Activated CD8-positive, alpha-beta memory T cell treated with anti-CD3 and anti-CD28 coated beads for 1 hour (primary cell): ENCODE measurements at places on chromosomes 2 and 18.

- DNase-seq: no peak
These were observed 16.6 kb downstream of the MAP4K4 start for GRCh38 chr2:101714118-101714517.

- no peak for DNase-seq
These were observed 234.9 kb downstream of the PHLPP1 start for GRCh38 chr18:62950246-62950645.

- DNase-seq: no peak
These were observed 35.7 kb downstream of the FEZ2 start for GRCh38 chr2:36562240-36562639.

DNA sequence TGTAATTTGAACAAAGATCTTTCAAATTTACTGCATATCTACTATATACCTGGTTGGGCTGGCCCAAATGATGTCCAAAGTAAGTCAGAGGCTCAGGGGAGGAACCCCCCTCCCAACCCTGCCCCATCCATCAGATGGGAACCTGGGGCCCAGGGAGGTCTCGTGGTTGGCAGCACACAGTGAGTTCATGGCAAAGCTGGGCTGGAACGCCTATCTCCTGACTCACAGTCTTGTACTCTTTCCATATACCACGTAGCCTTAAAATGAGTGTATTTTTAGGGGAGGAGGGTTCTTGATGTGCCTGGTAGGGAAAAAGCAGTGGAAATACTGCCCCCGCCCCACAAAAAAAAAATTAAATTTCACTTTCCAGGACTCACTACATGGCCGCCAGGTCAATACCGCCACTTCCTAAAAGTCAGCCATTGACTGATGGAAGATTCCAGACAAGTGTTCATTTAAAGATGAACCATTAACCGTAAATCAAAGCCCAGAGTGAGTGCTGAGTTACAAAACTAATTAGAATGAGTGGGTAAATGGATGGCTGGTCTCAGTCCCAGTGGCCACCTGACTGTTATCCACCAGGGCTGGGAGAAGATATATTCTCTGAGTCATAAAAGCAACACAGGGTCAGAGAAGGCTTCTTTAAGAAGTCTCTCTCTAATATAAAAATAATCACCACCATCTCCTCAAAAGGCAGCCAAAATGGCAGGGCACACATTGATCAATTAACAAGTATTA, 80.5 kb downstream of the ZBTB7C start:
- DNase-seq: no peak

- no peak for DNase-seq
These were observed 4.2 kb downstream of the MAB21L4 start for GRCh38 chr2:240891492-240892340.

DNA sequence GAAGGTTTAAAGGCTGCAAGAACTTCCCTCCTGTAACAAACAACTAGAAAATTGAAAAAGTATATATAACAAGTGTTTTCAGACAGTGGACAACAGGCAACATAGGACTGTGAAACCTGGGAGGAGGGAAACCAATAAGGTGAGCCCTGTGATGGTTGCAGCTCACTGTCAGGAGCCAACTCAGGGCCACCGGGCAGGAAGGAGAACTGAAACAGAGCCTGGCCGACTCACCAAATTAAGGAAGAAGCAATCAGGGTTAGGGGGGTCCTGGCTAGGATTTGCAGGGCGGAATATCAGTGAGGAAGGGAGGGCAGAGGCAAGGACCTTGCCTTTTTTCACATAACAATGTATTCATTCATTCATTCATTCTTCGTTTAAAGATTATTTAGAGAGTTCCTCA, 21.8 kb upstream of the CNRIP1 start:
- no peak for DNase-seq

- DNase-seq: no peak
These were observed 17.6 kb downstream of the MRPL35 start for GRCh38 chr2:86216575-86217555.

DNA sequence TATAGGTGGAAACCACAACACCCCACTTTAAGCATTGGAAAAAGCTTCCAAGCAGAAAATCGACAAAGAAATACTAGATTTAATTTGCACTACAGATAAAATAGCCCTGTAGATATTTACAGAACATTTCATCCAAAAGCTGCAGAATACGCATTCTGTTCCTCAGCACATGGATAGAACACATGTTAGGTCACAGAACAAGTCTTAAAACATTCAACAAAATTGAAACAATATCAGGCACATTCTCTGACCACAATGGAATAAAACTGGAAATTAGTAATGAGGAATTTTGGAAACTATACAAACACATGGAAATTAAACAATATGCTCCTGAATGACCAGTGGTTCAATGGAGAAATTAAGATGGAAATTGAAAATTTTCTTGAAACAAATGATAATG, 27.8 kb upstream of the XDH start:
- no peak for DNase-seq

- DNase-seq: no peak
These were observed 19.5 kb upstream of the LYPD6B start for GRCh38 chr2:149018981-149019380.

- no peak for DNase-seq
These were observed 529.1 kb upstream of the CDH7 start for GRCh38 chr18:65221736-65222135.

- DNase-seq: no peak
These were observed 21.2 kb downstream of the ACTR3 start for GRCh38 chr2:113910967-113911678.

DNA sequence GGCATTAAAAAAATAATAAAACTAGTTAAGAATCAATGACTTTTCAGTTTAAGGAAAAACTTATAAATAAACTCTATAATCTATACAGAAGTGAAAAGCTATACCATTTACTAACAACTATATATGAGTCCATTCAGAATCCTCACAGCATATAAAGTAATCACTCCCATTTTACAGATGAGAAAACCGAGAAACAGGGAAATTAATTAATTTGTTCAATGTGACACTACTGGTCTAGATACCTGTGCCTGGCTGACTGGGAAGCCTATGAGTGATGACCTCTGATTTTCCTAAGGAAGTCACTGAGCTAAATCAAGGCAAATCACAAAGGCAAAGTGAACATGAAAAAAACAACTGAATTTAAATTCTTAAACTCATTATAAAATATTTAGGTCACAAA, 99.5 kb upstream of the RNU4ATAC start:
- DNase-seq: no peak

GRCh38 chr2:70565039-70565731, 11.6 kb upstream of the TGFA start:
- DNase-seq: no peak

DNA sequence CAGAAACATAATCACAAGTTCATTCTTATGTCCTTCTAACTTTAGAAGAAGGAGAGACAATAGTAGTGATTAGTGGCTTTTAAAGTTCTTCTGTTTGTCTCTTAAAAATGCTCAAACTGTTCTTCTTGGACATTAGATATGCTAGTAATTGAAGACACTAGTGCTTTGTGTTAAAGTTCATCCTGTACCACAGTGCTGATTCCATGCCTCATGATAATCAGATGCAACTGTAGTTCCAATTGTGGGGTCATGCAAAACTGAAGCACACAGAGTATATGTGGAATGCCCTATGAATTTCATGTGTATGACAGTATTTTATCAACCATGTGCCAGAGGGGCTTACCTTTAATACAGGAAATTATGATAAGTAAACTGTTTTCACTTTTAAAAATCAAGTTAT, 11.4 kb upstream of the KCNJ13 start:
- DNase-seq: no peak

DNA sequence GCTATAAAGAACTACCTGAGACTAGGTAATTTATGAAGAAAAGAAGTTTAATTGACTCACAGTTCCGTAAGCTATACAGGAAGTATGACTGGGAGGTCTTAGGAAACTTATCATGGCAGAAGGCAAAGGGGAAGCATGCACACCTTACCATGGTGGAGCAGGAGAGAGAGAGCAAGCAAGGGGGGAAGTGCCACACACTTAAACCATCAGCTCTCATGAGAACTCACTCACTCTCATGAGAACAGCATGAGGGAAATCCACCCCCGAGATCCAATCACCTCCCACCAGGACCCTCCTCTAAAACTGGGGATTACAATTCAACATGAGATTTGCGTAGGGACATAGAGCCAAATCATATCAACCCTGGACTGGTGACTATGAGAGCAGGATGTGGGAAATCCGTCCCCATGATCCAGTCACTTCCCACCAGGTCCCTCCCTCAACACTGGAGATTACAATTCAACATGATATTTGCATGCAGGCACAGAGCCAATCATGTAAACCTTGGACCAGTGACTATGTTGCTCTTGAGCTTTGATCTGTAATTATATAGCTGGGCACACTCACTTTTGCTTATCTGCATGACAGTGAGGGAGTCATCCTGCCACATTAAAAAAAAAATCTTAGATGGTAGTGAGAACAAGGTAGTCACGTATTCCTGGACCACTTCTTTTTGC, 12.9 kb downstream of the ADAM23 start:
- no peak for DNase-seq

DNA sequence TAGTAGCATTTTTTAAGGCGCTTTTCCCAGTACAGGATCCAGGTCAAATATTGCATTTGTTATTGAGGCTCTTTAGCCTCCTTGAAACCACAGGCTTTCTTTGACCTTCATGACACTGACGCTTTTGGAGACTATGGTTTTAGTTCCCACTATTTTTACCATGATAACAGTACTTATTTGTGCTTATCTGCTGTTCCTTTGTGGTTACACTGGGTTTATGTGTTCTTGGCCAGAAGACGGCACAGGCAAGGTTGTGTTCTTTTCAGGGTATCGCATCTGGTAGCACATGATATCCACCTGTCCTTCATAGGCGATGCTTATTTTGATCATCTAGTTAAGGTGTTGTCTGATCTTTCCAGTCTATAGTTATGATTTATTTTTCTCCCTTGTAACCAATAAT, 16.8 kb upstream of the MBOAT2 start:
- DNase-seq: no peak

DNA sequence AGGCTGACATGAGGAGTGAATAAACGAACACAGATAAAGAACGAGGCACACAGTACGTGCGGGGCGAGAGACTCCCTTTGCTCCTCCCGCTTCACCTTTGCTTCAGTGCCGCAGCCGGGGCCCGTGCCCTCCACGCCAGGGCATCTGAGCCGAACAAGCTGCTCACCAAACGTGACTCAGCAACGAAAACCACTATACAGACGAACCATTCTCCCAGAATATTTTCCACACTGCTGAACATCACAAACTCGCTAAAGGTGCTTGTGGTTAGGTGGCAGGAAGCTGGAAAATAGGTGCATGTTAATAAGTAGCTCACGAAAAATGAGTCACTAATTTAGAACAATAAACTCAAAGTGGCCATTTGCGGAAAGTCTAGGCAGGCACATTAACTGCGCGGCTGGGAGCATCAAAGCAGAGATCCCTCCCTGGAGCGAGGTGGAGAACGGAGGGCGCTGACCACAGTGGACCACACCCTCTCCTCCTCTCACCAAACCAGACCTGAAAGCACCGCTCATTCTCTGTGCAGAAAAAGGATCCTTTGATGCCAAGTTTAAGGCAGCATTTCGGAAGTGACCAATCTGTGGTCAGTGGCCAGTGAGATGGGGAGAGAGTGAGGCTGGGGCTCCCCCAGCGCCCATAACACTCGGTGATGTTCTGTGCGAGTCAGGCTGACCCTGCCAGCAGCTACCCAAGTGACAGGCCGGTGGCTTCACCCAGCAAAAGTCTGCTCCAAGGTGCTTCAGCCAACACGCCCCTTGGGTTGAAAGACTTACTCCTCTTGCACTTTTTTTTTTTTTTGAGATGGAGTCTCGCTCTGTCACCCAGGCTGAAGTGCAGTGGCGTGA, 153.2 kb downstream of the HDAC4 start:
- DNase-seq: no peak

DNA sequence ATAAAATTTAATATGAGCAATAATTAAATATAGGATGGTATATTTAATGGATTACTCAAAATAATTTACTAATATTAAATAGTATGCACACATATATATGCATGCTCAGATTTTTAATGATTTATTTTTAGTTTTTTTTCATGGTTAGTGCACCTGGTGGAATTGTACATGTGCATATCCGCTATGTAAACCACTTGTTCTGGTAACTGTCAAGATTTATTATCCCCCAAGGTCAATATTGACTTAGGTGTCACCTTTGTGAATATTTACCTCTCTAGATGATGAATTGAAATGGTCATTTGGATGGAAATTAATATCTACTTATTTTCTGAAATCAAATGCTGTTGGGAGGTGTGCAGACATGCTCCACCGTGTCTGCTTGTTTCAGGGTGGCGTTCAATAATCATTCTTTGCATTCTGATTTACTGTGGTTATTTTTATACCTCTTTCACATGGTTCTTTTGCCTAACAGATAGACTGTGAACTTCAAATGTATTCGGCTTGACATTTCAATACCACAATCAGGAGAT, 14.7 kb downstream of the CNTNAP5 start:
- no peak for DNase-seq

- DNase-seq: no peak
These were observed 265.3 kb downstream of the TWIST2 start for GRCh38 chr2:239113171-239113570.

DNA sequence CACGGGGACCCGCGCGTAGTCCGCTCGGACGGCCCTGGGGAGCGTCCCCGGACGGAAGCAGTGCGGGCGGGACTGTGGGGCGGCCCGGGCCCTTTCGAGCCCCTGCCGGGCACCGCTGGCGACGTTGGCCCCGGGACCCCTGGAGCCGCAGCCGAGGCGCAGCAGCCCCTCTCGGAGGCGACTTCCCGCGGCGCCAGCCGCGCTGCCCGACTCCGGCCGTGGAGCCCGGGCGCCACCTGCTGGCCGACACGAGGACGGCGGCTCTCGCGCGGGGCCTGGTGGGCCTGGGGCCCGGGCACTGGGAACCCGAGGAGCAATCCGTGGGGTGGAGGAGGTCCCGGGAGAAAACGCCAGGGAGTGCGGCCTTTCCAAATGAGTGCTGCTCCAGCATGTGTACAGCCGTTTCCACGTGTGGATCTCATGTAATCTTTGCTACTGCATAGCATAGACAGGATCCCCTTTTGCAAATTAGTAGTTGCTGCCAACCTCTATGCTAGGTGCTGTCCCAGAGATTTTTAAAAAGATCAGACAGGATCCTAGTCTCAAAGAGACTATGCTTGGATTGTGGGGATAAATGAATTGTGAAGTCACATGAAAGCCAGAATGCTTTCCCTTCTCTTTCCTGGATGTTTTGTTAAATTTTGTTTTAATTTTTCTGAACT, 4.0 kb downstream of the ID2 start:
- DNase-seq: peak; percentile 43

GRCh38 chr2:41579806-41580205, 468.0 kb upstream of the PKDCC start:
- no peak for DNase-seq

DNA sequence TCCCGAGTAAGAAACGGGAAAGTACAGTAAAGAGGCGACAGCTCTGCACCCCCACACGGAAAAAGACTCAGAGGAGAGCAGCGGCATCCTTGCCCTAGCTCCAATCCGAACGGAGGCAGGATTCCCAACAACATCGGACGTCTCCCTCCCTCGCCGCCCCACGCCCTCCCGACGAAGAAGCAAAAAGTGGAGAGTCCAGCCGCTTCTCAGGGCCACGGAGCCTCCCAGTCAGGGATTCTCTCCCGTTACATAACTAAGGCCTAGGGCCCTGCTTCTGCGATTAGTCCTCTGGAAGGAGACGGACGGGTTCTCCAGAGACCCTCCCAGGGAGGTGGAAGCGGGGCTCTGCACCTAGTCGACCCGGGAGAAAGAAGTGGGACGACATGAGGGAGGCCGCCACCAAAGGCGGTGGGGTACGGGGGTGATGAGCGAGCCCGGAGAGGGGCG, 587 bp downstream of the SUMO1 start:
- no peak for DNase-seq

GRCh38 chr18:33866386-33866785, 288.4 kb downstream of the ASXL3 start:
- no peak for DNase-seq
